Mucosa of gallbladder (tissue), 1 donor: ENCODE measurements at places on chromosomes 2 and 18. TPM values are rescaled to one million over a fixed set of nuclear protein-coding genes. Genes with fewer than 3 reads are reported as not detected.

DNA sequence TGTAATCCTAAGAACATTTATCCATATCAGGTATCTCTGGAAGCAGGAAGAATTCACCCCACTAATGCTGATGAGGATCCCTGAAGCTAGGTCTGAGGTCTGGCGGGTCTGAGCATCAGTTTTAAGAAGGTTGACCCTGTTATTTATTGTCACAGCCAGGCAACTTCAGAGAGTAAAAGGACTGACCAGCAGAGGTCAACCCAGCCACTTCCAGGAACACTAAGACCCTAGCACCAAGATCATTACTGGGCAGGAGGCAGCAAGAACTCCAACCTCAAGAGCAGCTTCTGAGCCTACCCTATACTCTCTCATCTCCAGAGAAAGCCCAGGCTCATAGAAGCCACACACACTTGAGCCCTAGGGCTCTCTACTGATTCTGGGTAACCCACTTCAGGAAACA is 901.4 kb downstream of the DCDC2C start:
- no peak for DNase-seq

GRCh38 chr18:62566199-62566598 is 43.4 kb downstream of the ZCCHC2 start:
- DNase-seq, result no peak

DNA sequence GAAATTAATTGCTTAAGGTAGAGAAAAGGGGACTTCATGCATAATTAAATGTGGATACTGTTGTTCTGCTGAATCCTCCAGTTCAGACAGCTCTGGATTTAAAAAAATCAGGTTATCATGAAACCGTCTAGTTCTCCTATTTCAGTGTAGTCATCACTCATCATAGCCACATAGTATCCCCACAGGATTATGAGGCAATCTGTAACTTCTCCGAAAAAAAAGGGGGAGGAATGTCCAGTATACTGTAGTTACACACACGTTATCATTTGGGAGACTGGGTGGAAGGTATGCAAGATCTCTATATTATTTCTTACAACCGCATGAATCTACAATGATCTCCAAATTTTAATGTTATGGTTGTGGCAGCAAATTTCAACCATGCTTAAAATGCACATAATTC is 114.0 kb downstream of the HIBCH start:
- DNase-seq, result no peak

DNA sequence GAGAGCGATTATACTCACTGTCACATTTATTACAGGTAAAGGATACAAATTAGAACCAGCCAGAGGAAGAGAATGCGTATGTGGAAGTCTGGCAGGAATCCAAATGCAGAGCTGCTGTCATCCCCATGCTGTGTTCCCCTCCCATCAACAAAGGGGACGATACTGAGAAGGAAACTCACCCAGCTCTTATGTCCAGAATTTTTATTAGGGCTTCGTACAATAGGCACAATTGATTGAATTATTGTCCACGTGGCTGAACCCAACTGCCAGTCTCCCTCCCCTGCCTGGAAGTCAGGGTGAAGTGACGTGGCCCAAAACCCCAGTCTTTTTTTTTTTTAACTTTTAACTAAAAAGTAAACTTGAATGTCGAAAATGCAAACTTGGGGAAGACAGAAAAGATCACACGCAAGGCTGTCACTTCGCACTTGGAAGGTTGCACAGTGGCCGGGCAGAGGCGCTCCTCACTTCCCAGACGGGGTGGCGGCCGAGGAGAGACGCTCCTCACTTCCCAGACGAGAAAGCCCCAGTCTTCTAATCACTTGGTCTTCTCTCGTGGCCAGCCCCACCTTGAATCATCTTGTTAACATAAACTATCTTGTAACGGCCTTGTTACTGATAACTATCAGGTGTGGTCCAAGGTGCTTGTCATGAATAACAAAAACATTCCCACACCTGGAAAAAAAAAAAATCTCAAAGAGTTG is 40.0 kb upstream of the ITSN2 start:
- no peak for DNase-seq

The ZNF638 gene
- 102 TPM for total RNA-seq

The IMMT gene
- total RNA-seq, result 74.7 TPM

The LRRTM1 gene
- 1.2 TPM for total RNA-seq
